HT1080 (cell line): ENCODE measurements at places on chromosomes 5 and 9. TPM values are rescaled to one million over a fixed set of nuclear protein-coding genes. Genes with fewer than 3 reads are reported as not detected.

The UBE2QL1 gene
- total RNA-seq = not detected in 2 replicates

The PRR16 gene
- total RNA-seq = 0.77 and 2.1 TPM in 2 replicates

The SUB1 gene
- 304 TPM in 2 replicates for total RNA-seq

The SNCB gene
- 2.4 and 3.4 TPM in 2 replicates for total RNA-seq

The RORB gene
- 0.13 and 0.17 TPM in 2 replicates for total RNA-seq

The SPATA31A3 gene
- total RNA-seq = not detected in 2 replicates

The CPLANE1 gene
- total RNA-seq = 4.8 and 6.5 TPM in 2 replicates

The PCDHB8 gene
- not detected in 2 replicates for total RNA-seq

The OTULIN gene
- 27.9 and 33.2 TPM in 2 replicates for total RNA-seq

The MSMP gene
- total RNA-seq = not detected in 2 replicates

The ADRB2 gene
- total RNA-seq = 0.11 and 0.17 TPM in 2 replicates
